ENCODE measurements at places on chromosomes 7 and 10. TPM values are rescaled to one million over a fixed set of nuclear protein-coding genes. Genes with fewer than 3 reads are reported as not detected.

The OR9A2 gene
- not detected for total RNA-seq

The CRYGN gene
- total RNA-seq: 16.4 TPM

The NACAD gene
- total RNA-seq: 0.54 TPM

The TRIM73 gene
- total RNA-seq: 1.5 TPM

The LIPK gene
- not detected for total RNA-seq

The GPR85 gene
- 0.67 TPM for total RNA-seq

The CYP2C19 gene
- total RNA-seq: not detected

The DLX6 gene
- total RNA-seq: not detected

The DNA2 gene
- total RNA-seq: 1.8 TPM

The SPACDR gene
- total RNA-seq: not detected

The COL13A1 gene
- total RNA-seq: 2.4 TPM

The AMZ1 gene
- total RNA-seq: 0.29 TPM

The NUTM2E gene
- not detected for total RNA-seq

The NEURL1 gene
- 1.1 TPM for total RNA-seq

The FAM241B gene
- total RNA-seq: 2.1 TPM

The CRHR2 gene
- 0.39 TPM for total RNA-seq

The POLR2J gene
- 31.5 TPM for total RNA-seq

The OR2A5 gene
- total RNA-seq: not detected

The SLC35G1 gene
- 7.9 TPM for total RNA-seq

The PHTF2 gene
- 28.3 TPM for total RNA-seq

The EVX1 gene
- not detected for total RNA-seq

The CCDC7 gene
- total RNA-seq: 41.2 TPM

The DNAH11 gene
- 3.9 TPM for total RNA-seq

The C10orf105 gene
- not detected for total RNA-seq

The CDK1 gene
- total RNA-seq: 1.8 TPM

The RSPH10B2 gene
- total RNA-seq: 0.27 TPM

The SNX10 gene
- 2.5 TPM for total RNA-seq

The ODAD2 gene
- total RNA-seq: not detected

The PPP3CB gene
- 45.2 TPM for total RNA-seq

The PFKP gene
- total RNA-seq: 56.6 TPM

The HOXA1 gene
- 0.78 TPM for total RNA-seq

The SPDYE1 gene
- not detected for total RNA-seq

The PRSS1 gene
- total RNA-seq: 1.2 TPM

The CTTNBP2 gene
- 13.8 TPM for total RNA-seq

The DDC gene
- not detected for total RNA-seq

The ICA1 gene
- 25.2 TPM for total RNA-seq

The TBC1D12 gene
- total RNA-seq: 17.5 TPM

The ZNF727 gene
- total RNA-seq: 11.9 TPM

The DPP6 gene
- 82.2 TPM for total RNA-seq

The KIFBP gene
- 45.2 TPM for total RNA-seq

The JAKMIP3 gene
- 1.1 TPM for total RNA-seq

The EN2 gene
- total RNA-seq: 0.22 TPM

The ERCC6 gene
- total RNA-seq: 27.9 TPM

All from thyroid gland (tissue), 4 donors.